ENCODE measurements at places on chromosomes 3 and 15.
A peak's percentile ranks its signal among the peaks of the same experiment; 100 is the strongest.

DNA sequence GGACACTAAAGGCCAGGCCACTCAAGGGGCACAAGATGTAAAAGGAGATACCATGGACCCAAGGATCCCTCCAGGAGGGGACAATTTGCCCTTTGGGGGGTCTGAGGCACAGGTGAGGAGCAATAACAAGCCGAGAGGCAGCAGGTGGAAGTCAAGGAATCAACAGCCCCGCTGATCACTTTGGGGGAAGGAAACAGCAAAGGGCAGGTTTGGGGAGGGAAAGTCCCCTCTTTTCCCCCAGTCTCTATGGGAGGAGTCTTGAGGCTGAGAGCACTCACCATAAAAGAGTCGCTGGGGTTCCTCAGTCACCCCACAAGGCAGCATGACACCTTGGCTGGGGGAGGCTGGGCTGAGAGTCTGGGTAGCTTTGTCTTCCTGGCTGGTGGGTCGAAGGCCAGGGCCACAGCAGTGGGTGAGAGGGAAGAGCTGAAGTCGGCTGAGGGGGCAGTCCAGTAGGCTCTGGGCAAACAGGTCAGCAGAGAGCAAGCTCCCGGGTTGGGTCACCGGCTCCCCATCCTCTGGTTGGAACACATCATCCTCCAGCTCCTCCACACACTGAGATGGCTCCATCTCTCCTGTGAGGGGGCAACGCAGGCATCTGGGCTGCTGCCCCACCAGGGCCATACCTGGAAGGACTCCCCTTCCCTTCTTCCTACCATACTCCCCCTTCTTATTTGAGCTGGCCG, 3.0 kb downstream of the BMF start:
- peak; percentile 54 for DNase-seq

GRCh38 chr15:46322753-46323152, 687.9 kb downstream of the SQOR start:
- DNase-seq, result no peak

- DNase-seq, result no peak
These were observed 2.7 kb downstream of the CA12 start for GRCh38 chr15:63378946-63379345.

DNA sequence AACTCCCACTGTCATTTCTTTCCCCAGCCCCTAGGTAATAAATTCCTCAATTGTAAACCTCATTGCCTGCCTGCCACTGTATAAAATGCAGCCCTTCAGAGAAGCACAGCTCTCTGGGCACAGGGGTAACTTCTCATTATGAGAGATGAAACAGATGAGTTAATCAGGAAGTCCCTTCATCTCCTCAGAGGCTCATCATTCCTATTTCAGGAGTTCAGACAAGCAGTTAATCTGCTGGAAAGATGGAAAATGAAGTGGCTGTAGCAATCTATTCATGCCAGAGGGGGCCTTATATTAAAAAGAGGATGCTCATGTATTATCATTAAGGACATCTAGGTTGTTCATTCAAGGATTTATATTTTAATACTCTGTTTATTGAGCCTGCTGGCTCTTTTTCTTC, 519.5 kb upstream of the LMCD1 start:
- no peak for DNase-seq

- DNase-seq, result no peak
These were observed 6.7 kb upstream of the SUCLG2 start for GRCh38 chr3:67661089-67661488.

DNA sequence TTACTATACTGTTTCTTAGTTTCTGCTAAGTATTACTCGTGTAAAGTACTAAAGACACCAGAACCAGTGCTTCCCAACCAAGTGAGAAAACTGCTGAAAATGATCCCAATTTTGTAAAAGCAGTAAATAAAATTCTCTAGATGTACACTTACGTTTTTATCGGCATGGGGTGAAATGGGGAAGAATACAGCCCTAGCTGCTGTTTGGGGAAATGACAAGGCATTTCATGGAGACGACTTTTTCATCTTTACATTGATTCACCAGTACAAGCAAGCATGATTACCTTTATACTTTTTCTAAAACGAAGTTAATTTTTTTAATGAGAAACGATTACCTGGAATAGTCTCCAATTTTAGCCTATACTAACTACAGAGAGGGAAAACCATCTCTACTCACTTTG, 1.4 kb downstream of the PSMD6 start:
- DNase-seq, result no peak

GRCh38 chr3:52444860-52445793, at the start of gene SEMA3G:
Gene SEMA3G (minus strand): TSS chr3:52445103. CDS start chr3:52445027, 76 bp downstream.
- peak; percentile 90 for DNase-seq

DNA sequence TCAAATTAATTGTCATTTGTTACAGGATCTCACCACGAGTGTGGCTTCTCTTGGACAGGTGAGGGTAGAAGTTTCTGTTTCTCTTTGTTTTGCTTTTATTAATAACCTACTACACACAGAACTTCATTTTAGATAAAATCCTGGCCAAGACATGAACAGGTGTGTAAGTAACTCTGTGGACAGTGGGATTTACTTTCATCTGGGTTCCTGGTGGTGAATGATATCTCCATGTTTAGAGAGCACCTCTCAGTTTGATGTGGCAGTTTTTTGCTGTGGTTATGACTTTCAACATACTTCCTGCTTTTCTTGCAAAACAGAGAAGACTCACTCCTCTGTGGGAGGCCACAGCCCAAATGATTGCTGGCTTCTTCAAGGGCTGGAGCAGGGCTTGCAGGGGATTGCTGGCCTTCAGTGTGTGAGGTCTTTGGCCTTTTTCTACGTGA, 71.1 kb upstream of the XCR1 start:
- DNase-seq, result peak; percentile 76

- no peak for DNase-seq
These were observed 52.2 kb upstream of the RBSN start for GRCh38 chr3:15151166-15151565.

DNA sequence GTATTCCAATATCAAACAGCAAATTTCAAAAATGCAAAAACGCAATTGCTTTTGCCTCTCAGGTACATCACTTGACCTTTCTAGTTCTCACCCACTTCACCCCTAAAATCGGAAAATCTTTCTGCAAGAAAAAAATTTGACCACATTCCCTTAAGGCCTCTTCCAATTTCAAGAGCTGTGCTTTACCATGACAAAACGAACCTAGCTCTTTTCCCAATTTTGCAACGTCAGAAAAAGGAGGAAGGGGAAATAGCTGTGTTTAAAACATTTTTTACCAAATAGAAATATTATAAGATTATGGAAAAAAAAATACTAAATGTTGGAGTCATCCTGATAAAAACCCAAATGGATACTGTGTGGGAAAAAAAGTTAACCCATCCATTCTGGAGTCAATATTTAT, 1.1 kb upstream of the NR2C2 start:
- DNase-seq, result no peak

DNA sequence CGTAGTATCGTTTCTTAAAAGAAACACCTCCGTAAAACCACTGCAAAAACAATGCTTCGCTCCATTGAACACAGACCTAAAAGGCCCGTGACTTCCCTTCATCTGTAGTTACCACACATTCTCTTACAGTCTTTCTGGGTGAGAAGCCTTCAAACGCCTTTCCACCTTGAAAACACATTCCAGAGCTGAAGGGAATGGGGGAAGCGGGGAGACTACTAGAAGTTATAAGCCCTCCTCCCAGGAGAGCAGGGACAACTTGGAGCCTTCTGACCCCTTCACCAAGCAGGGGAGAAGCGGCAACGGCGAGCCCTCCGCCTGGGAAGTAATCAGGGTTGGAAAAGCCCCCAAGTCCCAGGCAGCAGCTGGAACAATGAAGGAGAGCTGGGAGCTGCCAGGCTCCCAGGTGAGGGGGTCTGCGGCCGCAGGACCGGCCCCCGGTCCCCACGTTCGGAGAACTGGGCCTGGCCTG, 461 bp downstream of the SECISBP2L start:
- DNase-seq, result no peak

All from activated T-cell treated with anti-CD3 and anti-CD28 coated beads, Interleukin-2, amount 50 U/mL, for 72 hours (primary cell).